Left renal cortex interstitium (tissue), 4 donors: ENCODE measurements at places on chromosomes 2 and 18. TPM values are rescaled to one million over a fixed set of nuclear protein-coding genes. Genes with fewer than 3 reads are reported as not detected.

GRCh38 chr2:33340280-33340679, 136.2 kb upstream of the RASGRP3 start:
- no peak for DNase-seq

The SKA1 gene
- 5.8 TPM for polyA plus RNA-seq

The MPP4 gene
- 0.35 TPM for polyA plus RNA-seq

- DNase-seq, result no peak
Measured at GRCh38 chr2:149155196-149155969, 116.9 kb downstream of the LYPD6B start.

The FAM228B gene
- 27.4 TPM for polyA plus RNA-seq

GRCh38 chr2:108629417-108629816, 89.9 kb upstream of the RANBP2 start:
- DNase-seq, result no peak

DNA sequence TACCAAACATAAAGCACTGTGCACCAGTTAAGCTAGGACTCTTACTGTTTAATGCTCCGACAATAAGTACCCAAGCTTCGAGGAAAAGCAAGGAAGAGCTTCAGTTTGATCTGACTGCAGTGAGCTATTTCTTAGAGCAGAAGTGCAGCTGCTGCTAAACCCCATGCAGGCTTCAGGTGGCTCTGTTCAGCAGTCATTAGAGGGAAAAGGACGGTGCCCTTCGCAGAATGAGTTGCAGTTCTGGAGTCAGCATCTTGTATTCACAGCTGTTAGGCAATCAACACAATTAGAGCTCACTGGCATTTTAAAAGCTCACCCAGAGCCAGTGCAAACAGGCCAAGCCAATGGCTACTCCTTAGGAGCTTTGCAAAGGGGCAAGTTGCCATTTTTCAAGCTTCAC, 1.5 kb upstream of the CERKL start:
- DNase-seq, result no peak

The PASK gene
- polyA plus RNA-seq, result 11.1 TPM

DNA sequence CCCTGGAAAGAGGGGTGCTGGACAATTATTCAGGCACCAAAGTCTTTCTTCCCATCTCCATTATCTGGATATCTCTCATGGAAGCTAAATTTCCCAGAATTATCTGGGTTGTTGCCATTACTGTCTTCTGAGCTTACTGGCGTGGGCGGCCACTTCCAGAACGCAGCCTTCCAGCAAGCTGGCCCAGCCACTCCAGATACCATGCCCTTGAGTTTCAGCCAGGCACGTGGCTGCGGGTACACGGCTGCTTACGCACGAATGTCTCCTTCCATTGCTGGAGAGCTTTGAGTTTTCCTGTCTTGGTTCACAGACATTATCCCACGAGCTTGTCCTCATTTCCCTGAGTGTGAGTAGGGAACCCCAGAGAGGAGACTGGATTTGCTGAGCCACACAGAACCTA, 32.7 kb downstream of the CELF4 start:
- DNase-seq, result no peak

DNA sequence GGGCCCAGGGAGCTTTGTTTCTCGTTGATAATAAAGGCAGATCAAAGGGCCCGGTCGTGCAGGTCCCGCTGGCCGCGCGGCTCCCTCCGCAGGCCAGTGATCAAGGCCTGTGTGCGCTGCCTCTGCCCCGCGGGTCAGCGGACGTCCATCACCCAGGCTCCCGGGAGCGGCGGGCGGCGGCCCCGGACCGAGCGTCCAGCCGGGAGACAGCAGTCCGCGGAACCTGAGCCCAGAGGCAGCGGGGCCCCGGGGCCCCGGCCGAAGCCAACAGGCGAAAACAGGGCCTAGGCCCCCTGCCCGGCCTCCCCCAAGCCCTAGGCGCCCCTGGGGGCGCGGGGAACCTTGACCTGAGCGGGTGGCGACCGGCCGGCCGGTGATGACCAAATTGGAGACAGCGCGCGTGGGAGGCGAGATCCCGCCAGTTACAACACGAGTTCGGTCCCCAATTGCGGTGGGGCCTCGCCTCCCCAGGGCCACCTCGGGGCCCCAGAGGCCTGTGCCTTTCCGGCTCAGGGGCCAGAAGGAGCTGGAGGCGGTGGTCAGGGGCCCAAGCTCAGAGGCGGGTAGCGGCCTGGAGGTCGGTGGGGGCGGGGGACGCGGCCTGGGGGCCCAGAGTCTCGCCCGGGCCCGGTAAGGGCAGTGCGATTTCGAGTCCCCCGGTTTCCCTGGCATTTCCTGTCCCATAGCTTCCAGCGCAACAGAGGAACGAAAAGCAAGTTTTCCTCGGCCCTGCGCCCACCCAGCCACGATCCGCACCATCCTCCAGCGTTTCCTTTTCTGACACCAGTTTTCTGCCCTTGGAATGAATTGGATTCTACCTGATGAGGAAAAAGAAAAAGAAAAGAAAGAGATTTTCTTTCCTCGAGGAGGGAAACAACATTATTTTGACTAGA, 5.9 kb downstream of the SP9 start:
- no peak for DNase-seq

The SLC4A3 gene
- polyA plus RNA-seq, result 11.9 TPM

The POTEC gene
- 0.08 TPM for polyA plus RNA-seq

DNA sequence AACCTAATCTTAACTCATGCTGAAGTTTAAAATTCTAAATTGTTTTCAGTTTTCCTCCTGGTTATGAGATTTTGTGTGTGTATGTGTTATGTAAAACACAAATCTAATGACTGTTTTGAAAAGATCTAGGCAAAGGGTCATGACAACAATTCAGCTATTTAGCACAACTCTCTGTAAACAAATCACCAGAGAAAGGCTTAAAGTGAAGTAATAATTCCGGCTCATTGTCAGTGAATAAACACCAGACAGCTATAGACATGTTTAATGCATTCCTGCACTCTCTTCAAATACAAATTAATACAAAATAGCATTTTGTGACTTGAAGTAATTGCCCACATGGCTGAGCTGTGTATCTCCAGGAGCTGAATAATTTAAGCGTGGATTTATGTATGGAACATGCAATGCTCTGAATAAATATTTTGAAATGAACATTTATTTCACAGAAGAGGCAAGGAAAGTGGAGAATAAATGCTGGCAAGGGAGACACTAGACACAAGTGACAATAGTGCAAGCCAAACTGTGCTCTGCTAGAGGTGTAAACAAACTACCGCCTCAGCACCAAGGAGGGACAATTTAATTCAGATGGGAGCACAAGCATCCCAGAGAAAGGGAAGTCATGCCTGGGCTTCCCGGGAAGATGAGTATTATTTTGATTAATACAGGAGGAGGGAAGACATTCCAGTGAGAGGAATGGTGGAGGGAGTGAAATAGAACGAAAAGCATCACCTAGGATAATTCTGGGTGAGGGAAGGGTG, 133.6 kb upstream of the XPO1 start:
- no peak for DNase-seq

GRCh38 chr2:29562319-29562718, 359.1 kb downstream of the ALK start:
- DNase-seq, result no peak

DNA sequence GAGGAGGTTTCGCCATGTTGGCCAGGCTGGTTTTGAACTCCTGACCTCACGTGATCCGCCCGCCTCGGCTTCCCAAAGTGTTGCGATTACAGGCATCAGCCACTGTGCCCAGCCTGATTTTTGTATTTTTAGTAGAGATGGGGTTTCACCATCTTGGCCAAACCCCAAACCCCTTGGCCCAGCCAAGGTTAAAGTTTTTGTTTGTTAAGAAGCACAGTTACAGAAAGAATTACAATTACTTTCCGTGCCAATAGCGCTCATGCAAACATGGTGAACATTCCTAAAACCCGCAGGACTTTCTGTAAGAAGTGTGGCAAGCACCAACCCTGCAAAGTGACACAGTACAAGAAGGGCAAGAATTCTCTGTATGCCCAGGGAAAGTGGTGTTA, 26.1 kb downstream of the ITSN2 start:
- DNase-seq, result no peak

- DNase-seq, result no peak
Measured at GRCh38 chr2:123061534-123061933, 963.6 kb upstream of the CNTNAP5 start.

The LRRC30 gene
- polyA plus RNA-seq, result 0.34 TPM

GRCh38 chr18:6370886-6371635, 43.6 kb downstream of the L3MBTL4 start:
- peak; percentile 21 for DNase-seq

DNA sequence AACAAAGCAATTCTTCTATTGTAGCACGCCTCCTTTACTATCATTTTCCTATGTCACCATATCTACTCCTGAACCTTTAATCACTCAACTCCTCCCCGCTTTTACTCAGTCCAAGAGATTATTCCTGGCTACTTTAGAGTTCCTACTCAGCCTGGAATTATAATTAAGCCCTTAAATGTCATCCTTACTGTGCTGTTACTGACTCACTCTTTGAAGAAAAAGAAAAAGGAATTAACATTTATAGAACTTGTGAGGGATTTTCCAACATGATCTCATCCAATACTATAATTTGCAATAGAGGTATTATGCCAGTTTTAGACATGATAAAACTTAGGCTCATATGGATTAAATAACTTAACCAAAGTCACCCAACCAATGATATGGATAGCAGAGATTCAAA, 61.7 kb downstream of the CCDC88A start:
- no peak for DNase-seq

DNA sequence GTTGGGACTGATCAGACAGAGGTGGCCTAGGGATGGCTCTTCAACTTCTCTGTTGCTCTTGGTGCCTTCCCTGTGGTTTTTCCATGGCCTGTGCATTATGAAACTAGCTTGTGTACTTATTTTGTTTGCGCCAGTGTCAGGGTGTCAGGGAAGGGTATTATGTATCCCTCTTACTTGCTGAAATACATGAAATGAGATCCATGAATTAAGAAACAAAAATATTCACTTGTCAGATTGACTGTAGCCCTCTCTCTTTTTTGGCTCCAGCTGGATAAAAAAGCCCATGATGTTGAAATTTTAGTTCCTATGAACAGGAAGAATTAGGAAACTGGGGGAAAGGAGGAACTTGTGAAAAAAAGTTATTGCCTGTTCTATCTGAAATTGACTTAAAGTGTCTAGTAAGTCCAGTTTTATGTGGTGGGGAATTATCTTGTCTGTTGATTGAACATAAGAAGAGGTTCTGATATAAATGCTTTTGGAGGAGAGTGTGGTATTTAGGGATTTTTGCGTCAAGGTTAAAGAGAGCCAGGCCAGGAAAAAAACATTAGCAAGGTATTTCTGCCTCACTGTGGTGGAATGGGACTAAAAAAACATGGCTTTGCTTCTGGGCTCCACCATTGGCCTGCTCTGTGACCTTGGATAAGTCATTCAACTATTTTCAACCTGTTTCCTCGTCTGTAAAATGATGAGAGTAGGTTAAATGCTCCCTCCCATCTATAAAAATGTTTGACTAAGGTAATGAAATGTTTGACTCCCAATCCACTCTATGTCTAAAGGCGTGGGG, 12.0 kb downstream of the UGP2 start:
- DNase-seq, result no peak

The PID1 gene
- 6.0 TPM for polyA plus RNA-seq

The ASAP2 gene
- polyA plus RNA-seq, result 59.1 TPM

- no peak for DNase-seq
Measured at GRCh38 chr2:187577310-187577709, 23.1 kb upstream of the TFPI start.

The SIX3 gene
- not detected for polyA plus RNA-seq

DNA sequence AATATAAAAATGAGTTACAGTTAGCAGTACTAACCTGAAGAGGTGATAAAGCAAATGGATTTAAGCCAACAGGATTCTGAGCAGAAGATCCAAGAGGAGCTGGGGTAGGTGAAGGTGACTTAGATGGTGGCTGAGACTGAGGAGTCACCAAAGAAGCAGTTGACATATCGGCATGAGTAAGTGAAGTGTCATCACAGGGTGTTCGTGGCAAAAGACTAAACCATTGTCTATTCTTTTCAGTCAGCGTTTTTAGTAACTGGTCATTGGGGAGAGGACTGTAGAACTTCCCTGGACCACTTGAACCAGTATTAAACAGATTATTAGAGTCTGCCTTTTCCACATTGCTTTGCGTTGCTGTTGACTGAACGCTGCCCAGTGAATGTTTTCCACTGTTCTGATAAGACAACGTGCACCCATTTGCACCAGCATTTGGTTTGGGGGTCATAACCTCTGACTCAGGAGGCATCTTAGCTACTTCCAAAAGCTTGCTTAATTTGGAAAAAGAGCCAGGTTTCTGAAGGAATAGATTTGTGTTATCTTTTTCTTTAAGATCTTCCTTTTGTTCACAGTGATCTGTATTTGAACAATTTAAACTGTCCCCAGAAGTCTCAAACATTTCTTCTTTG, 63.3 kb upstream of the WDSUB1 start:
- DNase-seq, result no peak

- DNase-seq, result no peak
Measured at GRCh38 chr2:68432696-68433658, 34.1 kb downstream of the FBXO48 start.

The TPO gene
- polyA plus RNA-seq, result 0.12 TPM

The MPPE1 gene
- polyA plus RNA-seq, result 37.5 TPM

GRCh38 chr2:66507673-66508201, 72.8 kb downstream of the MEIS1 start:
- no peak for DNase-seq

DNA sequence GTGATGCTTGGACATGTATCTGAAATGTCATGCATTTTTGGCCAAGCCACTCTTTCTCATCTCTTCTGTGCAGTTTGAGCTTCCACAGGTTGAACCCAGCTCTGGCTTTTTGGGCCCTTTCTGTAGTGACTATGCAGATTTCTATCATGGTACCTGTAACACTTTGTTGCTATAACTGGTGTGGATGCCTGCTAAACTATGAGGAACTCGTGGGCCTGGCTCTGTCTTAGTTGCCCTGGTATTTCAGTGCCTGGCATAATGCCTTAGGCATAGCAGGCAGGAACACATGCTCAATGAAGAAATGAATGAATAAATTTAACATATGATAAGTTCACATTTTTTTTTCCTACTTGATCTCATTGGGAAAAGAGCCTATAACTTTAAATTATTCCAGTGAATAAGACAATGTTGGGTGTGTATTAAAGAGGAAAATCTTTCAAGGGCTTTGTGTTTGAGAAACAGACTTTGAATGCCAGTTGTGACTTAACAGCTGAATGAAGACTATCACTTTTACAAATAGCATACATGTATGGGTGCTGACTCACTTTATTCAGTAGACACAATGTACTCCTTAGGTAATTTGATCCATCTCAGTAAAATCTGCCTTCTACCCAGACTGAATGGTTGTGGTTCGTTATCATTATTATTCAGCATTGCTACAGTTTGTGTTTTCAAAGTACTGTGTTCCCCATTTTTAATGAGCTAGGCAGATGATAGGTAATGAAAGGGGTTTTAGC, 86.4 kb upstream of the MAP4K3 start:
- no peak for DNase-seq

DNA sequence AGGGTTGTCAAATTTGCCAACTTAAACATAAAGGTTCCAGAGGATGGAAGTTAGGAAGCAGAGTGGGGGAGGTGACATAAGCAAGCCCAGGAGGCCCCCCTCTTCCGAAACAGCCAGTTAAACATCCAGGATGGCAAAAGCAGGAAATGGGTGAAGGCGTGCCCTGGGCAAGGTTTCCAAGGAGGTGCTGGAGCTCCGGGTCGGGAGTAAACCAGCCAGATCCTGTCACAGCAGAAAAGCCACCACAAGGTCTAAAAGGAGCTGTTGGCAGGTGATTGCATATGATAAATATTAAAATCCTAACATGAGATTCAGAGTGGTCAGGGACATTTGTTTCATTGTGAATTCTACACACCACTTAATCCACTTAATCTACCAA, 572.2 kb upstream of the SALL3 start:
- no peak for DNase-seq
